Esophagus muscularis mucosa (tissue), 4 donors: ENCODE measurements at places on chromosomes 5 and 9. TPM values are rescaled to one million over a fixed set of nuclear protein-coding genes. Genes with fewer than 3 reads are reported as not detected.

- H3K36me3 ChIP-seq = no peaks in the 10 kb centered on the region
- H3K4me3 ChIP-seq = no peak overlapping the region
- DNase-seq = no peak
- H3K4me1 ChIP-seq = peaks cover 13% of the 10 kb centered on the region
Measured at GRCh38 chr5:58018016-58018415, 441.9 kb downstream of the PLK2 start.

DNA sequence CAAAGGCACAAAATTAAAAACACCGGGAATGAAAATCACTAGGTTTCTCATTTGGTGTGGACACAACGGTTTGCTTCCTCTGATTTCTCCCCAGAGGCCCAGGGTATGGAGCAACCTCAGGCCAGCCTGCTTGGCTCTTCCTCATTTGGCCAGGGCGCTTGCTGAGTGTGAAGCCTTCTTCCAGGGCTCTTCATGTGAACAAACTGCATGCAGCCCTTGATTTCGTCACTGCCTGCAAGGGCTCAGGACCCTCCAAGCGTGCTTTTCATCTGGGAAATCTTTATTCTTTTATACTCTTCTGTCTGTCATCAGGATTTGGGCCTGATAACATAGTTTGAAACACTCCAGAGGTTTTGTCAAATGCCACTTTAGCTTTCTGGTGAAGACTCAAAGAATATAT is 122.6 kb upstream of the KLF4 start:
- H3K27ac ChIP-seq = no peak overlapping the region
- H3K4me1 ChIP-seq = no peaks in the 10 kb centered on the region
- no peaks in the 10 kb centered on the region for H3K27me3 ChIP-seq
- no peaks in the 10 kb centered on the region for H3K36me3 ChIP-seq

The PCDHGA1 gene
- 0.83 TPM for total RNA-seq

The PCDH12 gene
- total RNA-seq = 3.3 TPM
